Left ventricle myocardium superior (tissue), 1 donor: ENCODE measurements at places on chromosomes 5 and 9. TPM values are rescaled to one million over a fixed set of nuclear protein-coding genes. Genes with fewer than 3 reads are reported as not detected.

- DNase-seq = peak; percentile 28
These were observed 1059.1 kb upstream of the DMAC1 start for GRCh38 chr9:8858596-8859161.

DNA sequence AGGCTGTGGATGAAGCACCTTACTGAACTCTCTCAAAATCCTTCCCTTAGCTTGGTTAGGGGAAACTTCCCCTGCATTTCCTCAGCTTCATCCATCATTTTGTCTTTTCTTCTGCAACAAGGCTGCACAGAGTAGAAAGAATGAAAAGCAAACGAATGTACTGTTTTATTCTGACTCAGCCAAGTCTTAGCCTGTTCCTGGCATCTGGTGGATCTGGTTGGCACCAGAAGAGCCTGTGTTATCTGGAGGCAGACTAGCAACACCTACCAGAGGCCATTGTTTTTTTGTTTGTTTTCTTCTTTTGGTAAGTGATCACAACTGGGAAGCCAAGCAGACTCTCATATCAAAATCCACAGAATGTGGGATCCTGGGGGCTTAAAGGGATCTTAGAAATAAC, 200.7 kb downstream of the FANCC start:
- DNase-seq = no peak

GRCh38 chr5:124229352-124229751, 517.1 kb downstream of the ZNF608 start:
- DNase-seq = no peak

- DNase-seq = no peak
These were observed 23.5 kb upstream of the ERAP2 start for GRCh38 chr5:96852759-96853158.

DNA sequence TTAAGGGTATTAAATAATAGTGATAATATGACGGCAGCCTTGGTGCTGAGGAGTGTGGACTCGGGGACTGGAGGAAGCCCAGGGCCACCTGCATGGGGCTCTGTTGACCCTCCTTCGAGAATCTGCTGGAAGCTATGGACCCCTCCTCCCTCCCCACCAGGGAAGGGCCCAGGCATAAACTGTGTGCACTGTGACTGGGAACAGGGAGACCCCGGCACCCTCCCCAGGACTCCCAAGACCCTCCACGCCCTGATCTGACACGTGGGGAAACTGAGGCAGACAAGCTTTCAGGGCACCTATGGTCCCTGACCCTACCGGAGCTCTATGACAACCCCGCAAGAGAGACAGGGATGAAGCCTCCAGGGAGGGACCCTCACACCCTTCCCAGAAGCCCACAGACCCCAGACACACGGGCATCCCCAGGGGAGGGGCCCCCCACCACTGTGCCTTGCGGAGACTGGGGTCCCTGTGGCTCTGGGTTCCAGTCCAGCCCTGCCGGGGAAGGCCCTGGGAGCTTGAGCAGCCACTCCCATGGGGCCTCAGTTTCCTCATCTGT, 6.5 kb upstream of the EGFL7 start:
- DNase-seq = peak; percentile 34

The ACTBL2 gene
- total RNA-seq = not detected
